ENCODE measurements at places on chromosomes 11 and 22.

DNA sequence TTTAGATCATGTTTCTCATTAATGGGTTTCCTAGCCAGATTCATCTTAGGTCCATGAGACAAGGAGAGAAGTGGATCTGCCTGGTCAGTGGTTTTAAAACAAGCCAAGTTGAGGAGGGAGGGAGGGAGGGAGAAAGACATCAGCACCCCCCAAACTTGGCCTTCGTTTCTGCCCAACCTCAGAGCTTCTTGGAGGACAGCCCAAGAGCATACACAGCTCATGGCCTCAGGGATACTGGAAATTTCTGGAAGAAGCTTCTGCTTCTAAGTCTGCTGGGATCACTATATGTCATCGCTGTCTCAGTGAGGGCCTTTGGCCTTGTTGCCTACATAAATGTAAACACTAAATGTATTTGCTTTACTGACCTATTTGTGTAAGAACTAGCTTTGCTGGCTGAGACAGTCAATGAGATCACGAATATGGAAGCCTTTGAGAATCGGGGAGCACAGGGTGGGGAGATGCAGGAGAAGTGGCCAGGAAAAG is 375.1 kb downstream of the BUD13 start:
- DNase-seq: no peak

- DNase-seq: no peak
Observed at GRCh38 chr11:14259186-14259784, 99.7 kb downstream of the RRAS2 start.

DNA sequence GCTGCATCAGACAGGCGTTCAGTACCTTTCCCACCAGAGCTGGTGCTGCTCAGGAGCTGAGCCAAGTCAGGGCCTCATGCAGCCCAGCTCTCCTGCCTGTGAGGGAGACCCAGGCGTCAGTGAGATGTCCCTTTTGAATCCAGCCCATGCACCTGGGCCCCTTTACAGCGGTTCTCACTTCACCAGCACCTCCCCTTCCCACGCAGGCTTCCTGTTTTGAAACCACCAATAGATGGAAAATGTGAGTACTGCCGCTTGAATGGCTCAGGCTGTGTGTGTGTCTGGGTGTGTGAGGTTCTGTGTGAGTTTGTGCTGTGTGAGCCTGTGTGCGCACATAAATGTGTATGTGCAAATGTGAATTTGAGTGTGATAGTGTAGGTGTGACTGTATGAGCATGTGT is 88.4 kb downstream of the UBASH3B start:
- no peak for DNase-seq

DNA sequence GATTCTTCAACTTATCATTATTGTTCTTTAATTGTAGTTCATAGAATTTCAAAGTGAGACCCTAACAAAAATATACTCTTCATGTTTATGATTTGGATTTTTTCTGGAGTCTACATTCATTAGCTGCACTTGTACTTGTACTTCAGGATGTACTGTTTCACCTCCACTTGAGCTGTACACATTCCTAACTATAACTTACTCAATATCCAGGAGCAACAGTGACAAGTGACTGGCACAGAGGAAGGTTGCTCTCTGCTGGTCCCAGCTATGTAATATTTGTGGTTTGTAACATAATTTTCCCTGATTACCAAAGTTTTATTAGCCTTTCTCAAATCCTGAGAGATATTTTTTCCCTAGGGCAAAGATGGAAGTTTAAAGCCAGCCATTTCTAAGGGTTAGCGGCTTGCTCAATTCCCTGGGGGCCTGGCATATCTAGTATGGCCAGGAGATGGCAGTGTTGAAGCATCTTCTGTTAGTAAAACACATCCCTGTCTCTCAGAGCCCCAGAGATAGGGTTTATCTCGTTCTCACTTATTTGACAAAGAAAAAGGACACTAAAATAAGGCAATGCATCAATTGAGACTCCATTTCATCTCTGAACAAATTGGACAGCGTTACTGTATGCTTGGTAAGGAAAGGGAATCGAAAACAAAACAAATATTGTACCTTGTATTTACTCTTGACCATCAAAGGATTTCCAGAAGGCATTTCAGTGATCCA is 14.2 kb downstream of the OR52A5 start:
- peak; percentile 30 for DNase-seq

DNA sequence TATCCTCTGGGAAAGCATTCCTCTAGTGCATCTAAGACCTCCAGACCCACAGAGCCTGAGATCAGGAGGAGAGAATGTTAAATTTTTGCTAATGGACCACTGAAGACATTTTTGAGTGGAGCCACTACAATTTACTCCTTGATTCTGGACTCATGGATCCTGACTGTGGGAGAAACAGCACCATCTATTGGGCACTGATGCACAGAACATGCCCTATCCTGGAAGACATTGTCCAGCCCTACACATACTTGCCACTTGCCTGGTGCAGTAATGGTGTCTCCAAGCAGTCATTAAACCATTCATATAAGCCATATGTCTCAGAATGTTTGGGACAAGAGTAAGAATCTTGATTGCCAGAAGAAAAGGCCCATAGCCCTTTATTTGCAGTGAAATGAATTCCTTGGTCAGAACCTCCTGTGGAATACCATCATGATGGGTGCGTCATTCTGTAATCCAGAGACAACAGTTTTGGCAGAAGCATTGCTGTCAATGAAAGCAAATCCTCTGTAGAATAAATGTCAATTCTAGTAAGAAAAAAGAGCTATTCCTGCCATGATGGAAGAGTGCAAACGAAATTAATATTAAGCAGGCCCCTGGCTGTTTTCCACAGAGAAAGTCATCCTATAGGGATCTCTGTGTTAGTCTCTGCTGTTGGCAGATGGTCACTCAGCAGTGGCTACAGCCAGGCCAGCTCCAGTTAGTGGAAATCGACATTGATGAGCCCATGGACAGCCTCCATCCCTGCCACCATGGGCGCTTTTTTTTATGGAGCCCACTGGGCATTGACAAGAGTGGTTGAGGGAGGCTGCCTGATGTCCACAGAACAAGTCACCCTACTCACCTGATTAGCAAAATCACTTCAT is 43.5 kb downstream of the GGTLC2 start:
- no peak for DNase-seq
